Endodermal cell (in vitro differentiated cells): ENCODE measurements at places on chromosomes 7 and 10. TPM values are rescaled to one million over a fixed set of nuclear protein-coding genes. Genes with fewer than 3 reads are reported as not detected.

DNA sequence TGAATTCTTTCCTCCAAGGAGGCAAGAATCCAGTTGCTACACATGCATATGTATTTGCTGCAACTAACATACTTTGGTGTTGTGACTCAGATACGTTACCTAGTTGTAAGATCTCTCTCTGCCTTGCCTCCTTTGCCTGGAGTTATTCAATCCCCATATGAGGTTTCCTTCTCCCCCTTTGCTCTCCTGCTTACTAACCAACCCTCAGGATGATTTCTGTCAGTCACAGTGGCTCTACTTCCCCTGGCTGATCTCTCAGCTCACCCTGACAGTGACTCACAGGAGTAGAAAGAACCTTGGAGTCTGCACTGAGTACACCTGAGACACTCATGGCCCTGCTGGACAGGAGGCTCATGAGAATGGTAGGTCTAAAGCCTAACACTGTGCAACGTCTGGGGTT, 92.0 kb downstream of the TMEM106B start:
- no peaks in the 10 kb centered on the region for H3K36me3 ChIP-seq
- H3K4me1 ChIP-seq = no peaks in the 10 kb centered on the region
- no peak overlapping the region for H3K4me3 ChIP-seq

DNA sequence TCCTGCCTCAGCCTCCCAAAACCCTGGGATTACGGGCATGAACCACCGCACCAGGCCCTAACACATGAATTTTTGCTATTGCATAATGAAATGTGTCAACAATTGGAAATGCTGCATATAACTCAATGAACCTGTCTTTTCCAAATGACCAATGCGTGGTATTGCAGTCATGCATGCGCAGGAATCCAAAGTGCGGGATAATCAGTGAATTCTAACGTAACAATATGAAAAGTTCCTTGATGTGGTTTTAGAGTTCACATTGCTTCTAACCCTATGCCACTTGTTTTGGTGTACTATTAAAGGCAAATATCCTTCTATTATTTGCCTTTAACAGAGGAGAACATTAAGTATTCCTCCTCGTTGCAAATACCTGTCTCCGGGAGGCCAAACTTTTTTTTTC, 10.5 kb downstream of the TDRD1 start:
- no peak overlapping the region for H3K27ac ChIP-seq
- H3K4me3 ChIP-seq = no peak overlapping the region
- H3K36me3 ChIP-seq = no peaks in the 10 kb centered on the region
- H3K4me1 ChIP-seq = no peaks in the 10 kb centered on the region
- H3K27me3 ChIP-seq = no peaks in the 10 kb centered on the region

GRCh38 chr7:102008535-102009262, 191.3 kb downstream of the CUX1 start:
- no peaks in the 10 kb centered on the region for H3K27me3 ChIP-seq
- peaks cover 5% of the 10 kb centered on the region for H3K36me3 ChIP-seq
- no peaks in the 10 kb centered on the region for H3K4me1 ChIP-seq
- H3K4me3 ChIP-seq = no peak overlapping the region
- H3K27ac ChIP-seq = no peak overlapping the region
- no peak for DNase-seq

DNA sequence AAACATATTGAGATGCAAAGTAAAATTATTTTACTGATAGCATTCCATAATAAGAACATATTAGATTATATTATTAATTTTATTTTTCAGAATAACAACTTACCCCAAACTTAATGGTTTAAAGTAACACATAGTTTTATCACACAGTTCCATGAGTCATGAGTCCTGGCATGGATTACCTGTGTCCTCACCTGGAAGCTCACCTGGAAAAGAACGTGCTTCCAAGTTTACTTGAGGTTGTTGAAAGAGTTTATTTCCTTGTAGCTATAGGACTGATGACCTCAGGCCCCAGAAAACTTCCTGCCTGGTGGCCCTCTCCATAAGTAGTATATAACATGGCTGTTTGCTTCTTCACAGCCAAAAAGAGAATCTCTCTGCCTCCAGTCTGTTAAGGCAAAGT, 254.6 kb downstream of the TFEC start:
- no peaks in the 10 kb centered on the region for H3K4me1 ChIP-seq
- no peak for DNase-seq
- H3K4me3 ChIP-seq = no peak overlapping the region
- H3K36me3 ChIP-seq = no peaks in the 10 kb centered on the region
- no peaks in the 10 kb centered on the region for H3K27me3 ChIP-seq
- H3K27ac ChIP-seq = no peak overlapping the region

DNA sequence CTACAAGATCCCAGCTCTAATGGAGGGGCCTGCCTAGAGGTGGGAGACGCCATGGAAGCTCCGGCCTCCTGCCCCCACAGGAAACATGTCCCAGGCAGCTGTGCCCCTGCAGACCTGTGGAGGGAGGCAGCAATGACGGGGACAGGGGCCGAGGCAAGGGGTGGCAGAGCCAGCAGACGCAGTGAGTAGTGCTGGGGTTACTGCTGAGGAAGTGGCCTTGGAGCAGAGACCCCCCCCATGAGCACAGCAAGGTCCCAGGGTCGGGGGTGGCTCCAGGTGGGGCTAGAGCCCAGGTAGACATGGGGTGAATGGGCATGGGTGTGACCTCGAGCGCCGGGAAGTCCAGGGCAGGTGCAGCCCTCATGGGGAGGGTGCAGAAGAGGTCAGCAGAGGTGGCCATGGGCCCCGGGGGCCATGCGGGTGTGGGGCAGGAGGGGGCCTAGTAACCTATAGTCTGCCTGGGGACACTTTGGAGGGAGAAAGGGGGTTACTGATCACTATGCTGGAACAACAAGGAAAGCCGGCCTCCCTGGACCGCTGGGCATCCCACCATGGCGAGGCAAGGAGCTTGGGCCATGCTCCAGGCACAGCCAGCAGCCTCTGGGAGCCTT, 45.5 kb downstream of the JAKMIP3 start:
- no peak overlapping the region for H3K4me3 ChIP-seq
- H3K36me3 ChIP-seq = no peaks in the 10 kb centered on the region
- H3K4me1 ChIP-seq = peaks cover 7% of the 10 kb centered on the region
- H3K27me3 ChIP-seq = no peaks in the 10 kb centered on the region

DNA sequence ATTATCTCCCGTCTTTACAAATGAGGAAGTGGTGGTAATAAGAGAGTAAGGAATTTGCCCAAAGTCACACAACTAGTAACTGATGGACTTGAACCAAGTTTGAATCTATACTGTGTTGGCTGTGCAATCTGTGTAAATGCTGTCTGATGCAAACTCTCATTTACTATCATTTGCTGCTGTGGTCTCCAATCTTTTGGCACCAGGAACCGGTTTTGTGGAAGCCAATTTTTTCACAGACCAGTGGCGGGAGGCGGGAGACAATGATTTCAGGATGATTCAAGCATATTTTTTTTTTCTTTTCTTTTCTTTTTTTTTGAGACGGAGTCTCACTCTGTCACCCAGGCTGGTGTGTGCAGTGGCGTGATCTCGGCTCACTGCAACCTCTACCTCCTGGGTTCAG, 450.0 kb upstream of the FZD8 start:
- no peaks in the 10 kb centered on the region for H3K4me1 ChIP-seq
- H3K27ac ChIP-seq = no peak overlapping the region
- DNase-seq = no peak
- H3K36me3 ChIP-seq = no peaks in the 10 kb centered on the region
- no peak overlapping the region for H3K4me3 ChIP-seq
- H3K27me3 ChIP-seq = no peaks in the 10 kb centered on the region

DNA sequence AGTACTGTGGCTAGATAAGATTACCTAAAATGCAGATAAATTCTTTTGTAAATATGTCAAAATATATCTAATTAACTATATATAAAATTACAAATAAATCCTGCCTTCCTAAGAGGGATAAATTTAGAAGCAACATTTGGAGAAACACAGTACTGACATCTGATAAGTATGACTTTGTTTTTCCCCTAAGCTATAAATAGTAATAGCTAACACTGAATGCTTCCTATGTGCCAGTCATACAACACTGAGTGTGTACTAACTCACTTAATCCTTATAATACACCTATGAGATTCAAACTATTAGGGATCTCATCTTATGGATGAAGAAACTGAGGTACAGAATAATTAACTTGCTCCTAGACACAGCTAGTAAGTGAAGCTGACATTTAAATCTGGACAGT, 733.4 kb downstream of the MAGI2 start:
- no peak overlapping the region for H3K27ac ChIP-seq
- H3K27me3 ChIP-seq = no peaks in the 10 kb centered on the region
- no peaks in the 10 kb centered on the region for H3K4me1 ChIP-seq
- no peaks in the 10 kb centered on the region for H3K36me3 ChIP-seq
- no peak for DNase-seq
- H3K4me3 ChIP-seq = no peak overlapping the region

DNA sequence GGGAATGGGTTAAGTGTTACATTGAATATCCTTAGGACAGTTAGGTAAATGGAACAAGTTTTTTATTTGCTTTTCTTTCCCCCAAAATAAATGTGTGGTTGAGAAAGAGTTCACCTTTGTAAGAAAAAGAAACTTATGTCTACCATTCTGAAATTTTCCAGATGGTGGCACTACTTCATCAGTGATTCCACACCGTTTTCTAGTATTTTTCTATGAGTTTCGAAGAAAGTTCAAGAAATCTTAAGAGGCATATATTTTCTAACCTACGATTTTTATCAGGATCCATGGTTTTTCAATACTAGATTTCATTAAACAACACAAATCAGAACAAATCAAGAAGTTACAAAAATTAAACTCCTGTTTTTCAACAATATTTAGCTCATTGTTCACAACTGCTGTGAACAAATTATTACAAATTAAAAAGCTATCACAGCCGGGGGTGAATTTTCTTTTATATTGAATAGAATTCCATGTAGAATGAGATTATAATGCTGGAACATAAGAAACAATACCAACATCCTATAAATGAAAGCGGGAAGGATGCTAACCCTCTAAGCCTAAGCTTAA, 163.1 kb upstream of the NPVF start:
- no peak for DNase-seq
- no peak overlapping the region for H3K27ac ChIP-seq
- H3K27me3 ChIP-seq = no peaks in the 10 kb centered on the region
- H3K36me3 ChIP-seq = no peaks in the 10 kb centered on the region

DNA sequence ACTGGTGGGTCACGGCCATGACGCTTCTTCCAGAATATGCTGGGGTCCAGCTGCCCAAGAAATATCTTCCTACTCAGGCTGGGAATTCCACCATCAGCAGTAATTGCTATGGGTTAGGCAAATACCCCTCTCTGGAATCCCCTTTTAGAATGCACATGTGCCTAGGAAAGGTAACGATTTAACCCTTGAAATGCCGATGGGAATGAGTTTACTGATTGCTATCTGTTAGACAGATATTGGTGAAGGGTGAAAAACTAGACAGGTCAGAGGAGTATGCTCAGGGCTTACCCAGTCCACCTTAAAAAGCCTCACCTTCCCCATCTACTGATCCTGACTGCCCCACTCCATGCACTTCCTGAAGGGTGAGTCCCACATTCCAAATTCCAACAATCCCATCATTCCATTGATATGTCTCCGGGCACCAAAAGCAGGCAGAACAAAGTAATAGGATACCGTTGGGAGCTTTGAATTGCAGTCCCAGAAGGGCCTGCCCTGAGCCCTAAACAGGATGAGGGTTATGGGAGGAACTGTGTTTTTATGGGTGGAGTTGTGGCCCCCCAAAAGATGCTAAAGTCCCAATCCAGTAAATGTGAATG, 59.3 kb downstream of the DLG5 start:
- peaks cover 5% of the 10 kb centered on the region for H3K4me1 ChIP-seq
- H3K36me3 ChIP-seq = peaks cover 50% of the 10 kb centered on the region
- no peak overlapping the region for H3K4me3 ChIP-seq
- no peak for DNase-seq

GRCh38 chr10:75512203-75512933, 80.9 kb downstream of the LRMDA start:
- DNase-seq = peak; percentile 72
- no peak overlapping the region for H3K4me3 ChIP-seq
- H3K4me1 ChIP-seq = no peaks in the 10 kb centered on the region
- H3K36me3 ChIP-seq = no peaks in the 10 kb centered on the region
- no peak overlapping the region for H3K27ac ChIP-seq
- peaks cover 35% of the 10 kb centered on the region for H3K27me3 ChIP-seq

- no peaks in the 10 kb centered on the region for H3K4me1 ChIP-seq
- no peak for DNase-seq
- no peaks in the 10 kb centered on the region for H3K36me3 ChIP-seq
- no peak overlapping the region for H3K27ac ChIP-seq
- H3K27me3 ChIP-seq = peaks cover 17% of the 10 kb centered on the region
Measured at GRCh38 chr7:15678653-15679052, 7.8 kb downstream of the MEOX2 start.

GRCh38 chr10:79022565-79023230, 46.1 kb upstream of the ZMIZ1 start:
- H3K27me3 ChIP-seq = no peaks in the 10 kb centered on the region
- peak; percentile 88 for DNase-seq
- no peak overlapping the region for H3K27ac ChIP-seq
- no peak overlapping the region for H3K4me3 ChIP-seq

DNA sequence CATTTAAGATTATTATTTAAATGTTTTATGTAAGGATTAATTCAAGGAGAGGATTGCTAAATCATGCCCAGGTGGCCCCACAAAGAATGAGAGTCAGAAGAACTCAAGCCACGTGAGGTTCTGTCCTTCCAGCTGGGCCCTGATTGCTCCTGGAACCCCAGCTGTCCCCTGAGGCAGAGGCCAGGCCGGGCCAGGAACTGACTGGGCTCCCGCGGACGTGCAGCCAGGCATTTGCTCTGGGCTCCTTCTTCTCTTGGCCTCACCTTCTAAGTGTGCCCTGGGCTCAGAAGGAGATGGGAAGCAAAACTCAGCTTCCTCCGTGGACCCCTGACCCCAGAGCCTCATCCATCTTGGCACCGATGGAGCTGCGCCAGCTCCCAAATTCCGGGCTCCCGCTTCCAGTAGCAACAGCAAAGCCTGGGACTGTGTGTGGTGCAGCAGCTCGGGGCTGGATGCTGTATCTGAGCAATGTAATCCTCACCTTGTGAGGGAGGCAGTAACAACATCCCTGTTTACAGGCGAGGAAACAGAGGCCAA, 250.6 kb upstream of the PPP2R2D start:
- no peak overlapping the region for H3K27ac ChIP-seq
- H3K27me3 ChIP-seq = no peaks in the 10 kb centered on the region
- DNase-seq = no peak
- H3K4me3 ChIP-seq = no peak overlapping the region

DNA sequence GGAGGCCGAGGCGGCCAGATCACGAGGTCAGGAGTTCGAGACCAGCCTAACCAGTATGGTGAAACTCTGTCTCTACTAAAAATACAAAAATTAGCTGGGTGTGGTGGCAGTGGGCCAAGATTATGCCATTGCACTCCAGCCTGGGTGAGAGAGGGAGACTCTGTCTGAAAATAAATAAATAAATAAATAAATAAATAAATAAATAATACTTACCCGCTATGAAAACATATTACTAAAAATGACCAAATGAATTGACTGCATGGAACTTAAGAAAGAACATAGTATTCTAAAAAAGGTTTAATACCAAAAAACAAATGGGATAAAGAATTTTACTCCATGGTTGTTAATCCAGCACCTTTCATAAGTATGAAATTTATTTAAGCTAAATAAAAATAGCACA, 305.0 kb downstream of the GATA3 start:
- DNase-seq = no peak
- H3K36me3 ChIP-seq = no peaks in the 10 kb centered on the region
- no peak overlapping the region for H3K27ac ChIP-seq
- no peaks in the 10 kb centered on the region for H3K4me1 ChIP-seq
- H3K27me3 ChIP-seq = peaks cover 9% of the 10 kb centered on the region

The KIF11 gene
- 29.7 to 57.3 TPM (median 55.7 TPM) in 3 replicates for total RNA-seq

The PRLHR gene
- not detected in 3 replicates for total RNA-seq

The DNAJB6 gene
- 79.9 to 126 TPM (median 122 TPM) in 3 replicates for total RNA-seq

The TAS2R3 gene
- total RNA-seq = 1.4 and 1.6 TPM in 2 replicates

The MYO1G gene
- total RNA-seq = 0.25 and 0.33 TPM in 2 replicates

The NOLC1 gene
- 93.5 and 98.2 TPM in 2 replicates for total RNA-seq
